ENCODE measurements at places on chromosomes 2 and 18.

- DNase-seq: peak; percentile 32
Observed at GRCh38 chr2:42569116-42569711, 782 bp downstream of the MTA3 start.

GRCh38 chr2:171389780-171390179, 44.0 kb downstream of the METTL8 start:
- DNase-seq: no peak

DNA sequence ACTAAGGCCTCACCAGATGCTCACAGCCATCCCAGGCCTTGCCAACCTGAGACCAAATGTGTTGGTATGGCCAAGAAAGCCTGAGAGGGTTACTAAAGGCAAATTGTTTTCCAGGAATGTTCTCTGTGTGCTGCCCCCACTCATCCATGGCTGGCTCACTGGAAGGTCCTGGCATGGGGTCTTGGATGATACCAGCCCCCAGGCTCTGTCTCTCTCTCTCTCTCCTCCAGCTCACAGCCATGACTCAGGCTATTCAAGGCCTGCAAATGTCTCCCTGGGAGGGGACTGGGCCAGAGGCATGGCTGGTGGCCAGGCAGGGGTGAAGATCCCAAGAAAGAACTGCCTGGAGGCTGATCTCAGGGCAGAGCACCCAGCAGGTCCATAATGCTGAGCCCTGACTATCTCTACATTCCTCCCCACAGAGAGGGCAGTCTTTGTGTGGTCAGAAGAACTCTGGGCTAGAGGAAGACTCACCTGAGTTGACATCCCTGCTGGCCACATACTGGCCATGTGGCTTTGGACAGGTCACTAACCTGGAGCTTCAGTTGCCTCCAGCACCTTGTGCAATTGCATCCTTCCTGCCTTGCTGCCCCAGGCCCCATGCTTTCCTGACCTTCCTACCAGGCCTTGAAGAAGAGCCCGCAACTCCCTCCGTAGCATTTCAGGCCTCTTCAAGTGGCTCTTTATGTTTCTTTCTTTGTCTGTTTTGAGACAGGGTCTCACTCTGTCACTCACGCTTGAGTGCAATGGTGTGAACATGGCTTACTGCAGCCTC, 150.4 kb downstream of the ZFP36L2 start:
- peak; percentile 87 for DNase-seq

- peak; percentile 70 for DNase-seq
Observed at GRCh38 chr2:219969508-219969907, 342.1 kb downstream of the SLC4A3 start.

GRCh38 chr2:156704132-156704531, 268.0 kb downstream of the GPD2 start:
- no peak for DNase-seq

DNA sequence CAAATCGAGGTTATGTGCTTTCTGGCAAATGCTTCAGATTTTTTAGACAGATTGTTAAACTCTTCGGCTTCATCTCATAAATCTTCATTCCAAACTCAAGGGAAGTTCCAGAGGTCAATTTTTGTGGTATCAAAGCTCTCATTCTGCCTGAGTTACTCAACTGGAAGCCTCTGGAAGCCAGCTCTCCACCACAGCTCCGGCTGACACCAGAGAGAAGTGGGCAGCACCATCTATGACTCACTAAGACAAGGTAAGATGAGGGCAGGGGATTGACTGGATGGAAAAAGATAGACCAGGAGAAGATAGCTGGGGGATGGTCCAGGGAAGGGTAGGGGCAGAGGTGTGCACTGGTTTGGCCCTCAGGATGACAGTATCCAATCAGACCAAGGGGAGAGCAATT, 137.3 kb upstream of the HNRNPA3 start:
- peak; percentile 53 for DNase-seq

- peak; percentile 77 for DNase-seq
Observed at GRCh38 chr2:48423376-48423775, 106.6 kb upstream of the STON1 start.
